ENCODE measurements at places on chromosomes 4 and X. TPM values are rescaled to one million over a fixed set of nuclear protein-coding genes. Genes with fewer than 3 reads are reported as not detected.
A peak's percentile ranks its signal among the peaks of the same experiment; 100 is the strongest.

DNA sequence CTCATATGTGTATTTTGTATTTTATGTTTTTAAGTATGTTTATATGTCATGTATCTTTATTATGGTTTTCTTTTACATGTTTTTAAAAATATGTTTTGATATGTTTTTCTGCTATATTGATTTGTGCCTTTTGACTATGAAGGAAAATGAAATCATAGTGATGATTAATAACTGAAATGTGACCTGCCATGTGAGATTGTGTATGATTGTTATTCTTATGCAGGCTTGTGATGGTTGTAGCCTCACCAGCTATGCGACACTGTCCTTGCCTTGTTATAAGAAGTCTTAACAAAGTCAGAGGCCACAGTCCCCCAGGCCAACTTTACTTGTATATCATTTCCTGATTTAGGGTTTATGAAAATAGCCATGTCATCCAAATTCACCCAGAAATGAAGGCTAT is 83.2 kb downstream of the TMEM131L start:
- no peak overlapping the region for H3K27ac ChIP-seq
- no peaks in the 10 kb centered on the region for H3K4me1 ChIP-seq
- no peak overlapping the region for H3K4me3 ChIP-seq
- H3K36me3 ChIP-seq = no peaks in the 10 kb centered on the region
- no peaks in the 10 kb centered on the region for H3K27me3 ChIP-seq

GRCh38 chr4:77600521-77601451 is 4.8 kb upstream of the CXCL13 start:
- no peak overlapping the region for H3K27ac ChIP-seq
- H3K4me1 ChIP-seq = no peaks in the 10 kb centered on the region
- no peak overlapping the region for H3K4me3 ChIP-seq

GRCh38 chrX:139559383-139560042 is 29.0 kb downstream of the F9 start:
- no peaks in the 10 kb centered on the region for H3K36me3 ChIP-seq
- no peaks in the 10 kb centered on the region for H3K4me1 ChIP-seq
- no peak overlapping the region for H3K27ac ChIP-seq
- H3K4me3 ChIP-seq = no peak overlapping the region

GRCh38 chr4:186688150-186688943 is 35.3 kb downstream of the FAT1 start:
- H3K27ac ChIP-seq = no peak overlapping the region
- H3K27me3 ChIP-seq = no peaks in the 10 kb centered on the region
- H3K36me3 ChIP-seq = peaks cover 66% of the 10 kb centered on the region

GRCh38 chr4:1290165-1290977 is 680 bp downstream of the MAEA start:
- H3K36me3 ChIP-seq = no peaks in the 10 kb centered on the region
- H3K4me1 ChIP-seq = no peaks in the 10 kb centered on the region
- H3K27ac ChIP-seq = peak overlapping the region; percentile 42

GRCh38 chrX:84865113-84865512 is 138.6 kb upstream of the APOOL start:
- no peaks in the 10 kb centered on the region for H3K27me3 ChIP-seq
- H3K27ac ChIP-seq = no peak overlapping the region
- no peak for DNase-seq
- H3K4me3 ChIP-seq = no peak overlapping the region
- H3K36me3 ChIP-seq = no peaks in the 10 kb centered on the region
- H3K4me1 ChIP-seq = no peaks in the 10 kb centered on the region

- no peak overlapping the region for H3K4me3 ChIP-seq
- no peaks in the 10 kb centered on the region for H3K27me3 ChIP-seq
- H3K27ac ChIP-seq = no peak overlapping the region
- no peaks in the 10 kb centered on the region for H3K4me1 ChIP-seq
Measured at GRCh38 chr4:26074712-26075430, 160.9 kb downstream of the SMIM20 start.

DNA sequence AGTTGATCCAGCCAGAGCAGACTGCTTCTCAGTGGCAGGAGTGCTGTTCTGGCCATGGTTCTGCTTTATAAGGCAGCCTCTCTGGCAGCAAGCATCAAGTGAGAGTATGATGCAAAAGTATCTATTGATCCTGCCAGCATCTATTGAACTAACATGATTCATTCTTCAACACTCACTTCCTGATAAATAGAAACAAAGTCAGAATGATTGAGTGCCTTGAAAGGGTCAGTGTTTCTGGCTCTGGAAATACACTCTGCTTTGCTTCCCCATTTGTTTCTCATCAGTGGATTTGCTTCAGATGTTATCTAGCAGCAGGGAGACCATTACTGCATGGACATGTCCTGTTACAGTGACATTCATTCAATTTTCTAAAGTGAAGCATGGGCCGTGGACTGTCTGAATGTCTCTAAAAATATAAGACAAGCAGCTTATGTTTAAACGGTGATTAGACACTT is 66.2 kb upstream of the FRAS1 start:
- 0 out of 2 replicates have a peak, but pooled peaks cover 2% of the 10 kb centered on the region for H3K27me3 ChIP-seq
- H3K4me1 ChIP-seq = no peaks in the 10 kb centered on the region
- H3K4me3 ChIP-seq = no peak overlapping the region

GRCh38 chr4:55865228-55865806 is 11.9 kb downstream of the EXOC1 start:
- peaks cover 21% of the 10 kb centered on the region for H3K4me1 ChIP-seq
- no peak for DNase-seq
- H3K27ac ChIP-seq = no peak overlapping the region
- no peak overlapping the region for H3K4me3 ChIP-seq
- H3K36me3 ChIP-seq = peaks cover 17% of the 10 kb centered on the region

DNA sequence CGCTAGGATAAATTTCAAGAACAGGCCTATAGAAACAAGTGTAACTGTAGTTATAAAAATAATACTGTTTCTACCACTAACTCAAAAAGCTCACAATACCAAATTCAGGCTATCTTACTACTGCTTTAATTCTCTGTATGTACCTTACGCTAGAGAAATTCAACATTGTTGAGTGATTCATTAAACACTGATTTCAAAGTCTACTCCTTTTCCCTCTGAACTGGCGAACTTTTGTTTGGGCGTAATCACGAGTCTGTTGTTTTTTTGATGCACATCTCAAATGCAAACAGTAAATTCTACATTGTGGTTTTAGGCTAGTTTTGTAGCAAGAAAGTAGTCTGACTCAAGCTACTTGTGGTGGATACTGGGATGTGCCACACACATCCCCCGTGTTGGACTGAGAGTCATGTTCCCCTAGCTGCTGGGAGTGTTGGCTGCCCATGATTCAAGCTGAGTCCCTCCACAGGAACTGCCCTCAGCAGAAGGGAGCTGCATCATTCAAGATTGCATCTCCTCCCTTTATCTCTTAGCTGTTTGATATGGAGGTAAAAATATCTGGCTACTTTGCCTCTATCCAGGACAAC is 406.1 kb downstream of the RAPGEF2 start:
- H3K27ac ChIP-seq = no peak overlapping the region
- H3K4me1 ChIP-seq = no peaks in the 10 kb centered on the region
- H3K36me3 ChIP-seq = no peaks in the 10 kb centered on the region
- peaks cover 28% of the 10 kb centered on the region for H3K27me3 ChIP-seq
- DNase-seq = no peak
- no peak overlapping the region for H3K4me3 ChIP-seq

GRCh38 chr4:141919649-141920048 is 283.3 kb downstream of the IL15 start:
- no peak overlapping the region for H3K27ac ChIP-seq
- no peaks in the 10 kb centered on the region for H3K4me1 ChIP-seq
- DNase-seq = no peak
- H3K27me3 ChIP-seq = no peaks in the 10 kb centered on the region

DNA sequence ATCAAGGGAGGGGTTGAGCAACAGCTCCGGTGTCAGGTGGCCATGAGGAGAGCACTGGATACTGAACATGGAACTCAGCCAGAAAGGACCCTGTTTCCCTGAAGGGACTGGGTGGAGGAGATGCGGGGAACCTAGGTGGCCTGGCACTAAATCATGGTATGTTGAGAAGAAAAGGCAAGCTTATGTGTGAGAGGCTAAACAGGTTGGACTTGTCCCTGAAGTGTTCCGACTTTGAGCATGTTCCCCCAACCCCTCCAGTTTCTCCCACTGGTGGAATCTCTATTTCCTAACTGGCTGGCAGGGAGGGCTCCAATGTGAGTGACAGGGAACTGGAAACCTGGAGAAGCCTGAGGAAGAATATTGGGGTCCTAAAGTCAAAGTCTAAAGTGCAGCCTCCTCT is 69.5 kb downstream of the PLAC1 start:
- no peaks in the 10 kb centered on the region for H3K4me1 ChIP-seq
- no peak overlapping the region for H3K4me3 ChIP-seq
- no peak overlapping the region for H3K27ac ChIP-seq

GRCh38 chrX:117839544-117839943 is 277.1 kb downstream of the KLHL13 start:
- H3K27me3 ChIP-seq = no peaks in the 10 kb centered on the region
- DNase-seq = no peak
- no peak overlapping the region for H3K27ac ChIP-seq
- H3K4me1 ChIP-seq = no peaks in the 10 kb centered on the region

DNA sequence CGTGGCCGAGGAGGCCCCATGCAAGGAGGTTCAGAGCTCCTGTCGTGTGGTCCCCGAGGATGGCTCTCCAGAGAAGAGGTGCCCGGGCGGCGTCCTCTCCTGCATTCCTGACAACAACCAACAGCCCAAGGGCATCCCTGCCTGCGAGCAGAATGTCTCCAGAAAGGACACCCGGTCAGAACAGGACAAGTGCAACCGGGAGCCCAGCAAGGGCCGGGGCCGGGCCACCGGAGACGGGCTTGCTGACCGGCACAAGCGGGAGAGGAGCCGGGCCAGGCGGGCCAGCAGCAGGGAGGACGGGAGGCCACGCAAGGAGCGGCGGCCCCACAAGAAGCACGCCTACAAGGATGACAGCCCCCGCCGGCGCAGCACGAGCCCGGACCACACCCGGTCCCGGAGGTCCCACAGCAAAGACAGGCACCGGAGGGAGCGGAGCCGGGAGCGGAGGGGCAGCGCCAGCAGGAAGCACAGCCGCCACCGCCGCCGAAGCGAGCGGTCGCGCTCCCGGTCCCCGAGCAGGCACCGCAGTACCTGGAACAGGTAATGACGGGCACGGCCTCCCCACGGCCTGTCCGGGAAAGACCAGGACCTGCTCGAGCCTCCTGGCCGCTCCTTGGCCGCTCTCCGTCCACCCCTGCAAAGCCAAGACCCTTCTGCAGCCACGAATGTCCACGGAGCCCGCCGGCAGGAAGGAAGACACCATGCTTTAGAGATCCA is 9.8 kb downstream of the AKAP17A start:
- H3K36me3 ChIP-seq = peaks cover 72% of the 10 kb centered on the region
- no peak overlapping the region for H3K4me3 ChIP-seq
- H3K27me3 ChIP-seq = no peaks in the 10 kb centered on the region
- no peak overlapping the region for H3K27ac ChIP-seq
- H3K4me1 ChIP-seq = no peaks in the 10 kb centered on the region

GRCh38 chr4:4260185-4260751 is 12.2 kb upstream of the TMEM128 start:
- H3K4me3 ChIP-seq = no peak overlapping the region
- H3K4me1 ChIP-seq = no peaks in the 10 kb centered on the region
- H3K27me3 ChIP-seq = 0 out of 2 replicates have a peak, but pooled peaks cover 11% of the 10 kb centered on the region
- no peak for DNase-seq

DNA sequence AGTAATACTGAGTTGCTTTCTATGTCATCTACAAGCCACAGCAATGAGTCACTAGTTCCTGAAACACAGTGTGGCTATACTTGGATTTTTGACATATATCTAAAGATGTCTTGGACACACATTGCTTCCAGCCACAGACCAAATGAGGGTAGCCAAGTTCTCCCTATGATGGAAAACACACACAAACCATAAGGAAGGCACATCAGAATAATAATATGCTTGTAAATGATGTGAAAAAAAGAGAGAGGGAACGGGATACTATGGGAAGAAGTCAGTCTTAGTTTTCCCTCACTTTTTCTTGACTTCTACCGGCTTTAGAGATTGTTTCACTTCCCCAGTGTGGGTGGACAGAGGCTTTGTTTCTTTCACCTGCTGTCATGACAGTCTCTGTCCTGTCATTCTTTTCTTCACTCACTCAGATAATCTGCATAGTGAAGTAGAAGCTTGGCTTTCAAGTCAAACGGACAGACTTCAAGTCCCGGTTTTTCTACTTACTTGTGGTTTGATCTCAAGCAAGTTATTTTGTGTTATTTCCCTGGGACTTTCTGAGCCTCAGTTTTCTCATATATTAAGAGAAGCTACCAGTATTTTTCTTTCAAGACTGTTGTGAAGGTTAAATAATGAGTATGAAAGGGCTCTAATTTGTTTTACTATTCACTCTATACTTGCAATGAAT is 34.7 kb downstream of the P2RY10 start:
- no peaks in the 10 kb centered on the region for H3K36me3 ChIP-seq
- H3K27ac ChIP-seq = no peak overlapping the region
- DNase-seq = no peak
- no peaks in the 10 kb centered on the region for H3K27me3 ChIP-seq

GRCh38 chrX:124005228-124005627 is 43.7 kb downstream of the STAG2 start:
- no peaks in the 10 kb centered on the region for H3K4me1 ChIP-seq
- no peaks in the 10 kb centered on the region for H3K36me3 ChIP-seq
- no peak for DNase-seq
- no peak overlapping the region for H3K27ac ChIP-seq
- no peaks in the 10 kb centered on the region for H3K27me3 ChIP-seq
- H3K4me3 ChIP-seq = no peak overlapping the region

DNA sequence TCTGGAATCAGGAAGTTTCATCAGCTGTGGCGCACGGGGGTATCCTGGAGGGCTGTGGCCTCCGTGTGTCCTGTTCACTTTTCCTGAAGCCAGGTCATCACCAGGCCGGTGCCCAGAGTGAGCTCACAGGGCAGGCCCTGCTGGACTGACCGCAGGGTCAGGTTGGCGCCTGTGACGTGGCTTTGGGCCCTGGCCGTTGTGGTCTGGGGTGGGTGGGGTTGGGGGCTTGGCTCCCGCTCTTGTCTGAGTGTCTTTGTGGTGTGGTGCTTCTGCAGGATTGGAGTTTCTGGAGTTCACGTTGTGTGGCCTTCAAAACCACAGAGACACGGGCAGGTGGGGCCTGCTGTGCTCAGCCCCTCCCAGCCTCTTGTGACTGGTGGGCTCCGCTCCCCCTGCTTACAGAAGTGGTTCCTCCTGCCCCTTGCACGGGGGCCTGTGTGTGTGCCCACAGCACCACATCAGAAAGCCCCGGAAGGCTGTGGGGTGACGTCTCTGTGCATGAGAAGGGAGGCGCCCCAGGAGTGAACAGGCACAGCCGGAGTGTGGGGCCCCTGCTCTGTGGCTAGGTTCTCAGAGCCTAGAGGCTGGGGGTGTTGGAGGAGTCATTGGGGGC is 9.5 kb downstream of the RGS12 start:
- H3K36me3 ChIP-seq = no peaks in the 10 kb centered on the region
- no peak overlapping the region for H3K4me3 ChIP-seq
- peak; percentile 68 for DNase-seq
- peak overlapping the region; percentile 66 for H3K27ac ChIP-seq
- peaks cover 44% of the 10 kb centered on the region for H3K4me1 ChIP-seq
- H3K27me3 ChIP-seq = no peaks in the 10 kb centered on the region

GRCh38 chr4:109574443-109574850 is 14.4 kb downstream of the MCUB start:
- no peaks in the 10 kb centered on the region for H3K27me3 ChIP-seq
- H3K27ac ChIP-seq = no peak overlapping the region
- no peak overlapping the region for H3K4me3 ChIP-seq
- no peak for DNase-seq

GAGE13 gene
- not detected for total RNA-seq

PNMA5 gene
- total RNA-seq = 0.08 TPM

KDR gene
- total RNA-seq = not detected

AKAP14 gene
- total RNA-seq = not detected

RADX gene
- total RNA-seq = 0.85 TPM

TCEAL7 gene
- total RNA-seq = not detected

UCP1 gene
- not detected for total RNA-seq

KIT gene
- not detected for total RNA-seq

HSPA4L gene
- 5.7 TPM for total RNA-seq

ABLIM2 gene
- not detected for total RNA-seq

Measured in SJSA1 (cell line).